Activated naive CD4-positive, alpha-beta T cell treated with anti-CD3 and anti-CD28 coated beads for 36 hours (primary cell): ENCODE measurements at places on chromosomes 11 and 22. TPM values are rescaled to one million over a fixed set of nuclear protein-coding genes. Genes with fewer than 3 reads are reported as not detected.
A peak's percentile ranks its signal among the peaks of the same experiment; 100 is the strongest.

DNA sequence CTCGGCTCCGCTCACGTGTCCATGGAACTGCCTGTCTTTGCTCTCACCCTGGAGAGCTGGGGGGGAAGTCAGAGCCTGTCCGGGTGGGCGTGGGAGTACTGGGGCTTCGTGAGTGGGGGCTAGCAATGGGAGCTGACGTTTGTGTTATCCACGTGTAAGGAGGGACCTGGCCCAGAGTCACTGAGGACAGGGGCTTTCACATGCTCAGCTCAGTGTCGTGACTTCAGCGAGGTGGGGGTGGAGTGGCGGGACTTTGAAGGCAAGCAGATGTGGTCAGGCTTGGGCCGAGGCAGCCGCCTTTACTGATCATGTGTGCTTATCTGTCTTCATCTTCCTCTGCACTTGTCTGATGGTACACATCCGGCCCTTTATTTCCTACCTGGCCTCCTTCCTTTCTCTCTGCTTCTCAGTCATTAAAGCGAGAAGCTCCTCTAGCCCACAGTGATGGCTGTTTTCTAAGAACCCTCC lies 113.1 kb upstream of the NNMT start:
- peak; percentile 75 for DNase-seq

The SREBF2 gene
- 143 TPM for total RNA-seq

- DNase-seq = no peak
Observed at GRCh38 chr22:18113680-18114394, 3.2 kb downstream of the TUBA8 start.

DNA sequence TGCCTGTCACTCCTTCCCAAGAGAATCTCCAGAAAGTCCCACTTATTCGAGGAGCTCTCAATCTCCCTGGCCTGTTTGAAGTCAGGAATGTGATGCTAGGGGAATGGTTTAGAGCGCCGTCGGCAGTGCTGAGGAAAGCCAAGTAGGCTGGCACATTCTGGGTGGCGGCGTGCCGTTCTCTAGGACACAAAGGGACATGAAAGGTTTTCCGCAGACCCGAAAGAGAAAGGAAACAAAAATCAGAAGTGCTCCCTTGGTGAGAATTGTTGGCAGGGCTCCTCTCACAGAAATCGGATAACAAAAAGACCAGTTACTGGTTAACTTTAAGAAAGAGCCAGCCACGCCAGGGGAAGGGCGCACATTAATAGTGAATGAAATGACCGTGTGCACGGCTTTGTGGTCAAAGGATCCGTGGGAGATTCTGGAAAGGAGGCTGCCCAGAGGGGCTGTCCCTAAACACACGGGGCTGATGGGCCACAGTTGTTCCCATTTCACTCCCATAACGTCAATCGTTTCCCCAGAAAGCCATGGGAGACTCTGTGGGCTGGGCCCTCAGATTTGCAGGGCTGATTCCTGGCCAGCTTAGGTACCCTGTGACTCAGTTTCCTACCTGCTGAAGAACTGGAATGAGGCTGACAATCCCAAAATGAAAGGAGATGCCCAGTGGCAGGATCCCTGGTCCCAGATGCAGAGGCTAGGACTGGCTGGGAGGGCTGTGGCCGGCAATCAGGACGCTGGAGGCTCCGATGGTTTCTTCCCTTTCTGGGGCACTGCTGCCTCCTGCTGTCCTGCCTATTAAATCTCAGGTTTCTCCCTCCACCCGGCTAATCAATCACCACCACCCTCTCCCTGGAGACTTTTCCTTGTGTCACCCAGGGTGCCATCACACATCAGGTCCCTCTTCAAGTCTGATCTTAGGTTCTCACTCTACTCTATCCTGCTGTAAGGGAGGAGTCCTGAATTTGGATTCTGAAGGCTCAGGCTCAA lies 82.3 kb downstream of the RCN1 start:
- peak; percentile 51 for DNase-seq

DNA sequence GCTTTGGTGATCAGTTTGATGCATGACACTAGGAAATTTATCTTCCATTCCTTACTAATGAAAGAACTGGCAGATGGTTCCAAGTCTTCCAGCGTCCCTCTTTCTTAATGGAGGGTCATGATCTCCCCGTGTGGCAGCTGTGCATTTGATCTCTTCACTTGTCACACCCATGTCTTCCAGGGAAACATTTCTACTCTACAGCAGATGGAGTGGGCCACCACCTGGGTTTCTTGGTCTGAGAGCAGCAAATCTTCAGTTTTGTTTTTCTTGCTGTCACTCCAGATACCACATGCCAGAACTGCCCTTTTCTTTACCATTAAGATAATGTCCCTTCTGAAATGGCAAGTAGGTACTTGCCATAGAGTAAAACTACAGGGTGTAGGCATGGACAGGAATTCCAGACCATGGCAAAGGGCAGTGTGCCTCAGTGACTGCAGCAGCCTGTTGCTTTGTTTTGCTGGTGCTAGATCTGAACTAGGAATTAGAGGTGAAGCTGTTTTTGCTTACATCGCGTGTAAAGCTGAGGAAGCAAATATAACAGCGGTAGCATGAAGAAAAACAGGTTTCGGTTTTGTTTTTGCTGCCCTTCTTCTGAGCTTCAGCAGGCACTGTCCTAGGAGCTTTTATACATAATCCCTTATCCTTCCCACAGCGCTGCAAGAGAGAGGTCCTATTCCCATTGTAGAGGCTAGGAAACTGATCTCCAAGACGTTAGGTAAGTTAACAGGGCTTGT lies 20.7 kb upstream of the C11orf96 start:
- DNase-seq = no peak
